Endothelial cell (in vitro differentiated cells): ENCODE measurements at places on chromosomes 2 and 18. TPM values are rescaled to one million over a fixed set of nuclear protein-coding genes. Genes with fewer than 3 reads are reported as not detected.

DNA sequence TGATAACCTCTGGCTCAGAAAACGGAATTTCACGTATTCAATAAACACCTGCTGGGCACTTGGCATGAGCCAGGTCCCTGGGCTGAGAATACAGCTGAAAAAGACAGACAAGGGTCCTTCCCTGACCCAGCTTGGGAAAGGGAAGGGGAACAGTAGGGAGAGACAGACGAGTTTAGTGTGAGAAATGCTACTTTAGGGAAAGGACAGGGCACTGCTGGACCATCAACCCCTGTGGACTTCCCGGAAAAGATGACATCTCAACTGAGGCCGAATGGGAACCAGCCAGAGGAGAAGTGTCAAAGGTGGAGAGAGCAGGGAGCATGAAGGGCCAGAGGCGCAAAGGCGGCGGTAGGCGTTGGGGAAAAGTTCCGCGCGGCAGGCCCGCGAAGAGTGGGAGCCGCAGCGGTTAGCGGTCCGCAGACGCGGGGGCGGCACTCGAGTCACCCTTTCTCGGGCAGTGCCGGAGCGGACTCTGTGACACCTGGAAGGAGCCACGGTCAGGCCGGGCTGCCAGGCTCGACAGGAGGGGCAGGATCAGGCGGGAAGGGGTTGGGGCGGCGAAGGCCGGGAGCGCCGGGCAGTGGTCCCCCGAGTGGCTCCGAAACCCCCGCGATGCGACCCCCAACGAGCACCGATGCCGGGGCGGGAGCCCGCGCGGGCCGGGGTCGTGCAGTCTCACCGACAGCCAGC, 519 bp downstream of the TEX261 start:
- peak overlapping the region; percentile 99 for H3K4me3 ChIP-seq
- H3K4me1 ChIP-seq = peaks cover 21% of the 10 kb centered on the region
- H3K36me3 ChIP-seq = peaks cover 22% of the 10 kb centered on the region
- H3K27me3 ChIP-seq = peaks cover 8% of the 10 kb centered on the region
- DNase-seq = no peak

NYAP2 gene
- not detected for total RNA-seq

DNA sequence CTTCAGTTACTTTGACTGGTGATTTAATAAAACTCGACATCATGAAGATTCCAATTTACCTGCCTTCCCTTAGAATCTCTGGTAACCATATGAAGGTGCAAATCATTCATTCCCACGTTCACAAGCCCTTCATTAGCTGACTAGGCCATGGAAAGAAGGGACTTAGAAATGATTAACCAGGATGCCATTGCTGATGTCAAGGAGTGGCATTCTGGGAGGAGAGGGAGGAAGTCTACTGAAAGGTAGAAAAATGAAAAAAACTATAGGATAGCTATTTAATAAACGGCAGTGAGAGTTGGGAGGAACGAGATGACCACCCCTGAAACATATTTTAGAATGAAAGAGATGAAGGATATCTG, 1.4 kb downstream of the ATIC start:
- H3K27ac ChIP-seq = no peak overlapping the region
- peaks cover 6% of the 10 kb centered on the region for H3K36me3 ChIP-seq
- no peak for DNase-seq
- H3K4me1 ChIP-seq = peaks cover 3% of the 10 kb centered on the region
- peak overlapping the region; percentile 21 for H3K4me3 ChIP-seq

DNA sequence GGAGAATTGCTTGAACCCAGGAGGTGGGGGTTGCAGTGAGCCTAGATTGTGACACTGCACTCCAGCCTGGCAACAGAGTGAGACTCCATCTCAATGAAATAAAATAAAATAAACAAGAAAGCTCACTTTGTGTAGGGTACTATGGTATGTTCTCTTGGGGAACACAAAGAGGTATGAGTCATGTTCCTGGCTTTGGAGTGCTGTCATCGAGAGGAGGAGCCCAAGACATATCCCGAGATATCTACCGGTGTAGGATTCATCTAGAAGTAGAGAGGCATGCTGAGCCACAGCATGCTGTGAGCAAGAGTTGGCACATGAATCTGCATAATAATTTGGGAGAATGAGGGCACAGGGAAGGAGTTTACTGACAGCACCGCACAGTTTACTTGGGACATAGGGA, 244.9 kb upstream of the EPHA4 start:
- no peak for DNase-seq
- no peak overlapping the region for H3K27ac ChIP-seq
- no peaks in the 10 kb centered on the region for H3K4me1 ChIP-seq

DNA sequence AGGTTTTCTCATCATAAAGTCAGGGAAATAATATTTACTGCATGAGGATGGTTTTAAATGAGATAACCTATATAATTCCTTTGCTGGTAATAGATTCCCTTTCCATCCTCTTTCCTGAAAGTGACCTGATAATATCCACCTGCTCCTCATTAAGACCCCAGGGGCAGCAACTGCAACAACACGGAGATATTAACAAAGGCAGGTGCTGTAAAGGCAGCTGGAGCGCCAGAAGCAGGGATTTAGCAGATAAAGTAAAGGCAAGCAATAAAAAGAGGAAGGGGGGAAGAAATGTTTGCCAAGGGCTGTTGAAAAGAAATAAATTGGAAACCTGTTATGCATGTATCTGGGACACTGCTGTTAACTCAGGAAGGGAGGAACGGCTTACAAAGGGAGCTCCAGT, 472.6 kb upstream of the KLHL29 start:
- H3K27ac ChIP-seq = no peak overlapping the region
- no peak for DNase-seq
- H3K4me3 ChIP-seq = no peak overlapping the region
- peaks cover 2% of the 10 kb centered on the region for H3K27me3 ChIP-seq
- H3K36me3 ChIP-seq = no peaks in the 10 kb centered on the region

GRCh38 chr2:112137516-112138158, 548 bp upstream of the FBLN7 start:
- H3K4me1 ChIP-seq = peaks cover 9% of the 10 kb centered on the region
- peak overlapping the region; percentile 74 for H3K4me3 ChIP-seq
- H3K27ac ChIP-seq = no peak overlapping the region
- H3K27me3 ChIP-seq = peaks cover 19% of the 10 kb centered on the region
- no peak for DNase-seq

DNA sequence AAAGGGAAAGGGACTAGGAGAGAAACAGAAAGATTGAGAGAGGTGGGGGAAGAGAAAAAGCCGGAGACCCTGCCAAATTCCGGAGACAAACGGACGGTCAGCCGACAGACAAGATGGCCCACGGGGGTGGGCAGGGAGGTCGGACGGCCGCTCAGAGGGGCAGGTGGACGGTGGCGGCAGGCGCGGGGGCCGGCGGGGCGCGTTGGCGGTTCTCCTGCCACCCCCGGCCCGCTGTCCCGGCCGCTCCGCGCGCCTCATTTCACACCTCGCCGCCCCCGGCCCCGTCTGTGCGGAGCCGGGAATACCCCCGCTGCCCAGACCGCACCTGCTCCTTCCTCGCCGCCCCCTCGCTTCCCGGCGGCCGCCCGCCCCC, 935 bp downstream of the SLC30A3 start:
- no peak overlapping the region for H3K27ac ChIP-seq
- peak overlapping the region; percentile 31 for H3K4me3 ChIP-seq
- DNase-seq = no peak

GRCh38 chr2:18934886-18935285, 345.5 kb upstream of the NT5C1B start:
- DNase-seq = no peak
- H3K27ac ChIP-seq = no peak overlapping the region

- H3K36me3 ChIP-seq = no peaks in the 10 kb centered on the region
- DNase-seq = no peak
- peaks cover 2% of the 10 kb centered on the region for H3K4me1 ChIP-seq
- no peak overlapping the region for H3K27ac ChIP-seq
- H3K4me3 ChIP-seq = no peak overlapping the region
- H3K27me3 ChIP-seq = peaks cover 1% of the 10 kb centered on the region
Measured at GRCh38 chr2:182824056-182824766, 42.2 kb downstream of the FRZB start.

GRCh38 chr2:62785810-62786597, 80.5 kb downstream of the EHBP1 start:
- no peak overlapping the region for H3K27ac ChIP-seq
- no peak for DNase-seq
- H3K36me3 ChIP-seq = peaks cover 12% of the 10 kb centered on the region
- no peak overlapping the region for H3K4me3 ChIP-seq
